ENCODE measurements at places on chromosomes 3 and 15. TPM values are rescaled to one million over a fixed set of nuclear protein-coding genes. Genes with fewer than 3 reads are reported as not detected.

GRCh38 chr15:52808441-52808840 is 18.3 kb upstream of the ONECUT1 start:
- DNase-seq, result no peak

GRCh38 chr15:27696530-27696929 is 402.6 kb downstream of the OCA2 start:
- DNase-seq, result no peak

DNA sequence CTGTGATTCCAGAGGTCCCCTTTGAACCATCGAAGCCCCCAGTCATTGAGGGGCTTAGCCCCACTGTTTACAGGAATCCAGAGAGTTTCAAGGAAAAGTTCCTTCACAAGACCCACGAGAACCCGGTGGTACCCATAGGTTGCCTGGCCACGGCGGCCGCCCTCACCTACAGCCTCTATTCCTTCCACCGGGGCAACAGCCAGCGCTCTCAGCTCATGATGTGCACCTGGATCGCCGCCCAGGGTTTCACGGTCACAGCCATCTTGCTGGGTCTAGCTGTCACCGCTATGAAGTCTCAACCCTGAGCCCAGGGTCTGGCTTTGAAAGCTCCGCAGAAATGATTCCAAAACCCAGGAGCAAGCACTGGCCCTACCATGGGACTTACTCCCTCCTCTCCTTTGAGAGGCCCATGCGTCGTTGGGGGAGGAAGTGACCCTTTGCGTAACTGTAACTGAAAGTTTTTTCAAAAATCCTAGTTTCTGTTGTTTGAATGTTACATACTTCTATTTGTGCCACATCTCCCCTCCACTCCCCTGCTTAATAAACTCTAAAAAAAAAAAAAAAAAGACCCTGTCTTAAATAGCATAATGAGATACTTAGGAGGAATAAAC is 85.1 kb upstream of the CSPG5 start:
- DNase-seq, result no peak

DNA sequence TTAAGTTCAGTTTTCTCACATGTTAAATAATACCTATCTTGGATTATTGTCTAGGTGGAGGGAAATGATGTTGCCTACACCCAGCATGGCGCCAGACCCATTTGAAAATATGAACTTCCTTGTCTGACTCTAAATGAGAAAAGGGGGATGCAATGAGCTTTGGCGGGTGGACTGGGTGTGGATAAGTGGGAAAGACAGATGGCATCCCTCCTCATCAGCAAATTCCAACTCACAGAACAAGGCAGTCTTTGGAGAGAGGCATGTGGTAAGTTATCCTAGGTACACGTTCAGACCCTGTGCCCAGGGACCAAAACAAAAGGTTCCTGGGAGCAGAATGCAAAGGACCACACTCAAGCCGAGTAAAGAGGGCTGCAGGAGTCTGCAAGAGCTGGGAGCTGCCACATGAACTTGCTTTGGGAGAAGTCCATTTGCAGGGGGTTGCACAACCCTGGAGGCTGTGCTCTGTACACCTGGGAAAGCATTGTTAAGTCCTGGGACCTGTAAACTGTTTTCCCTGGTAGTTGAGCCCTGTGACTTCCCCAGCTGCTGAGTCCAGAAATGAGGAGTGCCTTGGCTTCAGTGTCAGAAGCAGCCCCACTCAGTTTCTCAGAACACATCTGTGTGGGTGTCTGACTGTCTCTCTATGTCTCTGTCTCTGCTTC is 102.3 kb upstream of the TPM1 start:
- DNase-seq, result no peak

GRCh38 chr15:67110958-67111864 is 45.8 kb downstream of the SMAD3 start:
- no peak for DNase-seq

DNA sequence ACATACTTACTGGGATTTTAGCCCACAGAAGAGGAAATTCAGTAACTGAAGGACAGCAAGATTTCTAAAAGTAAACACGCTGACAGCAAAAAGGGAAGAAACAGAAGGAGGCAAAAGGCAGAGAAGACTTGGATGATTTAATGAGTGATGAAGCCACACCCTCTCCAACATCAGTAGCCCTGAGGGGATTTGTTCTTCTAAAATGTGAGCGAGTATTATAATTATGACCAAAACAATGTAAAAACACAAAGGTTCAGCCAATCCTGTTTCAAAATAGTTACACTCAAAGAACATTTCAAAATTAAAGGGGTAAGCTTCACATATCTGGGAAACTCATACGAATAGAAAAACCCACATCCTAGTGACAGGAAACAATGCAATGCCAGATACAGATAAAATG is 25.0 kb downstream of the MCCC1 start:
- DNase-seq, result no peak

- no peak for DNase-seq
Measured at GRCh38 chr3:185717121-185717520, 107.7 kb downstream of the IGF2BP2 start.

DNA sequence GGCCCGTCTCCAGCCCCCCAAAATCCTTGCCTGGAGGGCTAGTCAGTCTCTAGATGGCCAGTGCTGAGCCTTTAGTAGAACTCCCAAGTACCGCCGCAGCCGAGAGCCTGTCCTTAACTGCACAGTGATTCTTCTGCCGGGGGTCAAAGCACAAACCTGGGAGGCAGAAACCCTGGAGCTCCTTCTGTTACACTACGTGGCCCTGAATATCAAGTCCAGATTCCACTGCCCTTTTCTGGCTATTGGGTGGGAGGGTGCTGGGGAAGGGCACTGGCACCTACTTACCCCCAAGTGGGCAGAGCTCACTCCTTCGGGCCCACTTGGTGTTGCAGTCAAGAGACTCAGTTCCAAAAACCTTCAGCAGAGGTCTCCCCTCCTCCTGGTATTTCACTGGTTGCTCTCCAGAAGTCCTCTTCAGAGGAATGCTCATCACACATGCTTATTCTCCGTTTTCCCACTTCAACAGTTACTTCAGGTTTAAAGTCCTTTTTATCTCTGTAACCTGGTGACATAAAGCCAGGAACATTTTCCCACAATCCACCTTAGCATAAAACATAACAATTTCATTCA is 10.8 kb downstream of the PDHB start:
- DNase-seq, result no peak

The CCR9 gene
- total RNA-seq, result 0.12 TPM

The CPNE9 gene
- total RNA-seq, result not detected

The NOP10 gene
- 90.6 TPM for total RNA-seq

The ATOSA gene
- total RNA-seq, result 53.1 TPM

The ZNF621 gene
- 16.6 TPM for total RNA-seq

The TMCO5A gene
- total RNA-seq, result not detected

The SAMD7 gene
- not detected for total RNA-seq

The AMT gene
- total RNA-seq, result 22.9 TPM

Measured in mucosa of descending colon (tissue), 3 donors.